ENCODE measurements at places on chromosomes 3 and 15.

GRCh38 chr3:31010491-31010890, 116.0 kb upstream of the GADL1 start:
- DNase-seq: no peak

GRCh38 chr15:44101944-44102343, 93.1 kb downstream of the FRMD5 start:
- DNase-seq: no peak

DNA sequence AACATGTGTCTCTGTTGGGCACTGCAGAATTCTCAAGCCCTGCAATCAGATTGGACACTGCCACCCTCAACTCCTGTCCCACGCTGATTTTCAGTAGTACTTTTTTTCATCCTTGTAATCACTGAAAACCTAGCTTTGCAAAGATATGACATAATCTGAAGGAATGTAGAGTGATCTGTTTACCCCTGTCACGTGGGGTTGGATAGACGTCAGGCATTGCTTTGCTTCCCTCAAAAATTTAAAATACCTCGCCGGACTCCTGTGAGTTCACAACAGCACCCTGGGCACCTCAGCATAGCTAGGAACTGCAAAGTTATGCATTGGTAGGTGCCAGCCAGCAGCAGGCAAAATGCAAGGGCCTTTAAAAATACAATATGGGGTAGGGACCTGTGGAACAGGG, 71.1 kb upstream of the OXTR start:
- DNase-seq: no peak

DNA sequence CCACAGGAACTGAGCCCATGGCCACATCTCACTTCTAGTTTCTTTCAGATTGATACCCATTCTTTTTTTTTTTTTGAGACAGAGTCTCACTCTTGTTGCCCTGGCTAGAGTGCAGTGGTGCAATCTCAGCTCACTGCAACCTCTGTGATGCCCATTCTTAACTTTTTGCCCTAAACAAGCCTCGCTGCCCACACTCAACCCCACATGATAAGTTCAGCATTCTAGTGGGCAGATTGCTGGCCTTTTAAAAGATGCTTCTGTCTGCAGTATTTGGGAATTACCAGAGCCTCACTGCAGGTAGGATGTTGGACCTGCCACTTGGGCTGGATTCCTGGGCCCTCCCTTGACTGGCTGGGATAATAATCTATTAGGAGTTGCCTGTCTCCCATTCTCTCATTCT, 51.0 kb downstream of the TRANK1 start:
- DNase-seq: no peak

GRCh38 chr3:182795389-182795782, 2.1 kb downstream of the ATP11B start:
- no peak for DNase-seq

GRCh38 chr15:92637626-92638025, 17.9 kb downstream of the FAM174B start:
- DNase-seq: no peak

DNA sequence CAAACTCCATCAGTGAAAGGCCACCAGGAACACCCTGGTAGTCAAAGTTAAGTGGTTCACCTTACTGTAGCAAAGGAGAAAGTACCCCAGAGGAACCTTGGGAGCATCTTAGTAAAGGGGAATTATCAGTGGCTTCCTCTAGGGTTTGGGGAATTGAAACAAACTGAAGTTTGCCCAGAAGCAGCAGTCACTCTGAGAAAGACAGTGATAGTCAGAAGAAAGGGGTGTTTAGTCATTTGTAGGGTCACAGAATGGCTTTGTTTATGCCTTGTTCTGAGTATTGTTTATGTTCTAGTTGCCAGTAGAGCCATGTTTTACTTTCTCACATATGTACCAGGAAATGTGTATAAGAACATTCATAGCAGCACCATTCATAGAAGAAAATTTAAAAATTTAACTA, 93.8 kb downstream of the FHIT start:
- no peak for DNase-seq

DNA sequence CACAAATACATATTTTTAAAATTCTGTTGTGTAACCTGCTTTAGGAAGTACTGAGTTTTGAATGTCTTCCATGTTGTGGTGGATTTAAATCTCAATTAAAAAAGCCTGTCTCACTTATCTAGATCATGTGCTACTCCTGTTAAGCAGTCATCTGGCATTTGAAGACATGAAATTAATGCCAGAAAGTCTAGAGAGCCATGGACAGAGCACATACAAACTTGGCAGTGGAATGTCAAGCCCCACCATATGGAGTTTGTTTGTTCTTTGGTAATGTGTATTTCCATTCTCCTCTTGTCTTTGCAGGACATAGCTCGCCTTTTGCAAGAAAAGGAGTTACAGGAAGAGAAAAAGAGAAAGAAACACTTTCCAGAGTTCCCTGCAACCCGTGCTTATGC, 39.3 kb upstream of the UTS2B start:
- no peak for DNase-seq

DNA sequence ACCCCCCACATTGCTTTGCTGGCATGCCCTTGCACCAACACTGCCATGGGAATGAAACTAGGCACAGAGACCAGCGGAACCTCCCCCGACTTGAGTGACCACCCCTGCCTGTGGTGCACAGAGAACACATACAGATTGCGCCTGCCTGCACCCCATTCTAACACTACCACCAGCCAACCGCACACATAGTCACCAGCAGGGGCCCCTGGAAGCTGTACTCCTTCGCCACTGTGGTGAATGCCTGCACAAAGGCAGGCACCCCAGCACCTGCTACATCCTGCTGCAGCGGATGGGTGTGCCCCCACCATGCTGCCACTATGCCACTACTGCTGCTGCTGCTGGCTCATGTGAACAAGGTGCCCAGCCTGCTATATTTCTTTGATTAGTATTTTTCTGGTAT, 27.4 kb upstream of the DNAAF4 start:
- no peak for DNase-seq

- no peak for DNase-seq
These were observed 190.7 kb upstream of the MCTP2 start for GRCh38 chr15:94040541-94041248.

DNA sequence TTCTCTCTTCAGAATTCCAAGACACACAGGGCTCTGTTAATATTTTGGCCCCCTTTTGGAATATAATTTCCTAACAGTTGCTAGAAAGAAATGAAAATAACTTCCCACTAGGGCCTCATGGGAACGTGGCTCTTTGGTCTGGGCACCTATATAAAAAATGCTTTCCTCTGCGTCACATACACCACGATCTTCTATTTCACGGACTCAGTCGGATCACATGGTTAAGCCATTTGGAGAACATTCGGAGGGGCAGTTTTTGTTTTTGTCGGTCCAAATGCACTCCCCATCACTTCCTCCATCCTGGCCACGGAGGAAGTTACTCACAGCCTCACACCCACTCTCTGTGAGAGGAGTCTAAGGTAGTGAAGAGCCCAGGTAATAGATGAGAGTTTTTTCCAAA, 21.0 kb downstream of the TMEM44 start:
- DNase-seq: no peak

DNA sequence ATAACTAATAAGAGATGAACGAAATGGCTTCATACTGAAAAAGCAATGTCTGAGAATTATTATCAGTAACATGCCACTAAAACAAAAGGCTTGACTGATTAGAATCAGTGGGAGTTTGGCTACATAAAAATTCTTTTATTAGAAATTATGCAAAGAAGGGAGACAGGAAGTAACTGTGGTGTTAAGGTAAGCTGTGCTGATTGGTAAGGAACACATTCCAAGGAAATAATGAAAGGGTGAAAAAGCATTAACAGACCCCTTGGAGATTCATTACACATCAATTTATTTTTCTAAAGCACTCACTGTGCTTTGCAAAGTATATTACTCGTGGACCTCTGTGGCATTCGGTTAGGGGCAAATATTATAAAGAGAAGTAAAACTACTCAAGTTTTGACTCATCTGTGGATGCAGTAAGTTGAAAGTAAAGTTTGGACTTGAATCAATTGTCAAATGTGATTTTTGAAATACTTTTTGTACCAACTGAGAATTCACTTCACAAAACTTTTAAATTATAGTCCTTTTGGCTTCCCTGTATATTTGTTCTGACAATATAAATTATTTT, 176.1 kb upstream of the ZPLD1 start:
- DNase-seq: no peak

GRCh38 chr3:130425484-130425883, 80.0 kb downstream of the COL6A5 start:
- DNase-seq: no peak

- DNase-seq: no peak
These were observed 235.5 kb downstream of the UBE2E2 start for GRCh38 chr3:23438657-23439056.

- DNase-seq: no peak
These were observed 55.9 kb downstream of the SGO1 start for GRCh38 chr3:20130106-20130505.

- DNase-seq: no peak
These were observed 279.7 kb upstream of the GOLGA6L4 start for GRCh38 chr15:83955806-83956265.

DNA sequence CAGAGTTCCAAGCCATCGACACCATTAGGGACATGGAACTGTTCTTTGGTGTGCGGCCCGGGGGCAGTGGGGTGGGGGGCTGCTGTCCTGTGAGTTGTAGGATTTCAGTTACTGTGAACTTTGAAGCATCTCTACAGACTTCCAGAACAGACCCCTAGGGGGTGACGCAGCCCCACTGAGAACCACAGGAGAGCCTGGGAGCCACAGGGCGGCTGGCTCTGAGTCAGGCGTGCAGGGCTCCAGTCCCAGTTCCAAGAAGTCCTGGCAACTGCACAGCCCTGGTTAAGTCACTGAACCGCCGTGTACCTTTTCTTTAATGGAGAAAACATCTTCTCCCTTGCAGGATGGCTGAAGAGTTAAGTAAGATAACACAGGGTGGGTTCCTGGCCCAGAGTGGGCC, 23.5 kb upstream of the LRTM1 start:
- DNase-seq: no peak

- DNase-seq: no peak
These were observed 38.6 kb downstream of the PDZRN3 start for GRCh38 chr3:73586190-73586589.

GRCh38 chr15:45855210-45855906, 220.5 kb downstream of the SQOR start:
- DNase-seq: no peak

GRCh38 chr3:94360987-94361386, 298.1 kb downstream of the NSUN3 start:
- DNase-seq: no peak

- DNase-seq: no peak
These were observed 26.4 kb upstream of the KBTBD12 start for GRCh38 chr3:127888564-127889107.

GRCh38 chr3:160641665-160642309, 35.2 kb upstream of the ARL14 start:
- no peak for DNase-seq

- no peak for DNase-seq
These were observed 26.2 kb downstream of the TM2D3 start for GRCh38 chr15:101625980-101626379.

GRCh38 chr3:182303169-182303568, 490.1 kb upstream of the ATP11B start:
- DNase-seq: no peak

- DNase-seq: no peak
These were observed 65.4 kb downstream of the LIPC start for GRCh38 chr15:58497046-58497785.
